ENCODE measurements at places on chromosomes 2 and 18.

- DNase-seq = no peak
These were observed 4.2 kb downstream of the ALLC start for GRCh38 chr2:3662239-3662638.

DNA sequence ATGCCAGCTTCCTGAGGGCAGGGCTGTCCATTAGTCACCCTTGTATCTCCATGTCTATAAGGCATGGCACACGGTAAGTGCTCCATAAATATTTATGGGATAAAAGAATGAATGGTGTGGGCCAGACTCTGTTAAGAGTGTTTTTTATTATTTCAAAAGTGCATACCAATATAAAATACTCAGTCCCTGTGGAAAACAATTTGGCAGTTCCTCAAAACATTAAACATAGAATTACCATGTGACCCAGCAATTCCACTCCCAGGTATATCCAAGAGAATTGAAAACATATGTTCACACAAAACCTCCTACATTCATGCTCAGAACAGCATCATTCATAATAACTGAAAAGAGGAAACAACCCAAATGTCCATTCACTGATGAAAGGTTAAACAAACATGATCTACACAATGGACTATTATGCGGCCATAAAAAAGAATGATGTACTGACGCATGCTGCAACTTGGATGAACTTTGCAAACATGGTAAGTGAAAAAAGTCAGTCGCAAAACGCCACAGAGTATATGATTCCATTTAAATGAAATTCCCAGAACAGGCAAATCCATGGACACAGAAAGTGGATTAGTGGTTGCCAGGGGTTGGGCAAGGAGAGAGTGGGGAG lies 69.1 kb upstream of the TCF7L1 start:
- DNase-seq = no peak

- DNase-seq = no peak
These were observed 181.2 kb downstream of the DYSF start for GRCh38 chr2:71634567-71634966.

- DNase-seq = no peak
These were observed 7.7 kb downstream of the SLC14A1 start for GRCh38 chr18:45731716-45732115.

DNA sequence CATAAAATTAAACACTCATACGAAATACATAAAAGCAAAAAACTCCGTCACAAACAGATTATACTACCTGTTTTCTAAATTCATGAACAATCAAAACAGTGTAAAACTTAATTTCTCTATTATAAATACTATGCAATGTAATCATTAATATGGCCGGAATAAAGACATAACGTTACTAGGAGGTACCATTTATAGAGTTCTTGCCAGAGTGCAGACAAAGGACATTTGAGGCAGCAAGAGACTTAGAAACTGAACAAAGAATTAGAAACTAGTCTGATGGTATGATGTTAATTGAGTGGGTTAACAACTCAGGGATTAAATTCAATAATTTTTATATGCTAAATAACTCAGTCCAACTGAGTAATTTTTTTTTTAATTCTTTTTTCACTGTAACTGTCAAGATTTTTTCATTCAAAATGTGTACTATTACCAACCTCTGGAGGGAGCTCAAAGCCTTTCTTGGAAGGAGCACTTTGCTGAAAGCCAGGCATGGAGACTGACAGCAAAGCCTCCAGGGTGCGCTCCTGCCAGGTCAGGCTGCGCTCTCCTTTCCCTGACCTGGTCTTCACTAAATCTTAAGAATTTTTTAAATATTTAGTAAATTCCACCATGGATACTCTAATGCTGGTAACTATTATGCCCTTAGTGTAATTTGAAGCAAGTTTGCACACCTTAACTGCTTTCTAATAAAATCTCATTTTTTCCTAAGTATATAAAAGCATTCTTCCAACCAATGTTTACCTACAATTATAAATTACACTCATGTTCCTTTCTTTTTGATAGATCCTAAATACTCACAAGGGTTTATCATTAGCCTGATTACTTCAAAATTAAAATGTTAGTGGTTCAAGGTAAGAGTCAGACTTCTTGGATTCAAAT lies 34.1 kb downstream of the WDR35 start:
- peak; percentile 2 for DNase-seq
